Activated CD8-positive, alpha-beta memory T cell treated with anti-CD3 and anti-CD28 coated beads, Interleukin-2, amount 50 U/mL, for 4 hours (primary cell): ENCODE measurements at places on chromosomes 11 and 22.

- DNase-seq, result no peak
Measured at GRCh38 chr11:96412761-96413381, 23.1 kb downstream of the JRKL start.

GRCh38 chr11:11977206-11977938, 31.1 kb downstream of the DKK3 start:
- DNase-seq, result no peak

DNA sequence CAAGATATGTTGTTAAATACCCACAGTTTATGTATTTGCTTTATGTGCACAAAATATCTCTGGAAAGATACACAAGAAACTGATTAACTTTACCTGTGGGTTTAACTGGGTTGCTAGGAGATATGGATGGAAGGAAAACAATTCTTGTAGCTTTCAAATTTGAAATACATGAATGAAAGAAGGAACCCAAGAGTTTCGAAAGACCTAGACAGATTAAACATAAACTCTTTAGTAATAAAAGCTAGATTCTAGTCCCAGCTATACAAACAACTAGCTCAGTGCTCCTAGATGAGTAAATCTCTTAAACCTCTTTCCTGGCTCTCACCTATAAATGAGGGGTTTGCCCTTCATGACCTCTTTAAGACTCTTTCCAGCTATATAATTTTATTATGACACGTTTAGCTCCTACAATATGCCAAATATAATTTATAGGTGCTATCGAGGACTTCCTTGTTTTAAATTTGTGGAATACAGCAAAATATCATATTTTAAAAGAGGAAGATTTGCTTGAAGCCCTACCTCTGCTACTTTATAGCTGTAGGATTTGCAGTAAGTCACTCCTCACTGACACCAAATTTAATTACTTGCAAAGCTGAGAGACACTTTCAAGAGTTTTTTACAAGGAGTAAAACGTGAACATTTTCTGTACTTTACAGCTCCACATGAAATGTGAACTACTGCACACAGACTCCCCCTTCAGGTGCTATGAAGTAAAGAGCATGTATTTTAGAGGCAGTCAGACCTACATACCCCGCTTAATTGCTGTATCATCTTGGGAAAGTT, 50.7 kb downstream of the RRAS2 start:
- no peak for DNase-seq

GRCh38 chr11:68506908-68507307, 46.4 kb downstream of the PPP6R3 start:
- no peak for DNase-seq

DNA sequence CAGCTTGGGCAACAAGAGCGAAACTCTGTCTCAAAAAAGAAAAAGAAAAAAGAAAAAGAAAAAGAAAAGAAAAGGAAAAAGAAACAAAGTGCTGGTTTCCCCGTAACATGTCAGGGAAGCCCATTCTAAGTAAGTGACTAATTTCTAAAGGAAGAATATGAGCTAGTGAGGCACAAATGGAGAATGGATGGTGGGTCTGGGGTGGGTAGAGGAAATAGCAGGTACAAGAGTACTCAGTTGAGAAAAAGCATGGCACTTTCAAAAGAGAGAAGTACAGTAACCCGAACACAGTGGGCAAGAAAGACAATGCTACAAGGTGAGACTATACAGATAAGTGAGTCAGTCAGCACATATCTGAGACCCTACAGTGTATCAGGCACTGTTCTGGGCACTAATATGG, 4.5 kb downstream of the MAJIN start:
- no peak for DNase-seq

- DNase-seq, result no peak
Measured at GRCh38 chr11:67542971-67543370, 19.7 kb upstream of the CABP2 start.

- no peak for DNase-seq
Measured at GRCh38 chr22:17910561-17911311, 113.6 kb downstream of the MICAL3 start.

- DNase-seq, result no peak
Measured at GRCh38 chr11:82790723-82791484, 57.2 kb upstream of the FAM181B start.

GRCh38 chr11:65338676-65339075, 5.0 kb downstream of the DPF2 start:
- no peak for DNase-seq

DNA sequence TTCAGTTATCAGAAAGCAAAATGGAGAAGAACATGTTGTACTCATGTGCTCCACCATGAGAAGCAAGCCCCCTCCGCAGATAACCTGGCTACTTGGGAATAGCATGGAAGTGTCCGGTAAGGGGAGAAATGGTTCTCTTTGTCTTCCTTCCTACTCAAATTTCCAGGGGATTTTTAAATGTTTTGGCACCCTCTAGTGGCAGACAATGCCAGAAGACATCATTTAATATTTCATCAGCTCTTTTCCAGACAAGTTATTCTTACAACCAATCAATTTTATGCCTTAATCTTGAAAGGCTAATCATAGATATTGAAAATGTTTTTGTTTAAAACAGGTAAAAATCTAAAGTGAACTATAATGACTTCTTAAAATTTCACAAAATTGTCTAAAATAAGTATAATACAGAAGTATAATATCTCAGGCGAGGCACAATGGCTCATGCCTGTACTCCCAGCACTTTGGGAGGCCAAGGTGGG, 15.7 kb downstream of the CRTAM start:
- peak; percentile 30 for DNase-seq

GRCh38 chr11:95917193-95918036, 6.5 kb downstream of the MTMR2 start:
- no peak for DNase-seq

GRCh38 chr11:35750981-35751663, 88.5 kb downstream of the TRIM44 start:
- DNase-seq, result no peak

DNA sequence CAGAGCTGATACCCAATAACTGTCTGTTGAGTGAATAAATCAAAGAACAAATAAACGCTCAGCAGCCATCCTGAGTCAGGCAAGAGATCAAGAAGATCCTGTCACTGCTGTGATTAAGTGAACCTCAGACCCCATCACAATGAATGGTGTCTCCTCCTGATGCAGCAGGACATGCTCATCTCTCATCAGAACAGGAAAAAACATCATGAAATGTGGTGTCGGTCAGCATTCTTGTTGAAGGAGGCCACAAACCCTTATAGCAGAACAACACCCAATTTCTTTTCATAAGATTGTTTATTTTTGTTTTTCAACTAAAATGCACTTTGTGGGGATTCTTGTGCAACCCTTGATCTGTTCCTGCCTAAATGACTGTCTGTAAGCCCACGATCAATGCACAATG, 60.3 kb downstream of the SYTL2 start:
- DNase-seq, result peak; percentile 23
